ENCODE measurements at places on chromosomes 5 and 9.

DNA sequence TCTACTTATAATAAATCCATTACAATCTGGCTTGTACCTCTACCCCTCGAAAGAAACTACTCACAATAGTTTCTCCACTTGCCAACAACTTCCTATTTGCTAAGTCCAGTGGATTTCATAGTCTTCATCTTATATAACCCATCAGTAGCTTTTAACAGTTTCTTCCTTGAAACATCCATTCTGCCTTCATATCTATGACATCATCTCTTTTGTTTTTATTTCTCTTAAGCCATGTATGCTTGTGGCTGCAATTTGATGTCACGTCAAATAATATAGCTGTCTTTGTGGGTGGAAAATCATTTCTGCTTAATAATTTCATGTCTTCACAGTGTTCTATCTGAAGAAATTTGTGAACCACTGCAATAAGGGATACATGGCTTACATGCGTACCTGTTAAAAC lies 77.5 kb upstream of the GRHPR start:
- no peak for DNase-seq

GRCh38 chr5:52867809-52868208 lies 80.1 kb downstream of the ITGA1 start:
- DNase-seq: no peak

DNA sequence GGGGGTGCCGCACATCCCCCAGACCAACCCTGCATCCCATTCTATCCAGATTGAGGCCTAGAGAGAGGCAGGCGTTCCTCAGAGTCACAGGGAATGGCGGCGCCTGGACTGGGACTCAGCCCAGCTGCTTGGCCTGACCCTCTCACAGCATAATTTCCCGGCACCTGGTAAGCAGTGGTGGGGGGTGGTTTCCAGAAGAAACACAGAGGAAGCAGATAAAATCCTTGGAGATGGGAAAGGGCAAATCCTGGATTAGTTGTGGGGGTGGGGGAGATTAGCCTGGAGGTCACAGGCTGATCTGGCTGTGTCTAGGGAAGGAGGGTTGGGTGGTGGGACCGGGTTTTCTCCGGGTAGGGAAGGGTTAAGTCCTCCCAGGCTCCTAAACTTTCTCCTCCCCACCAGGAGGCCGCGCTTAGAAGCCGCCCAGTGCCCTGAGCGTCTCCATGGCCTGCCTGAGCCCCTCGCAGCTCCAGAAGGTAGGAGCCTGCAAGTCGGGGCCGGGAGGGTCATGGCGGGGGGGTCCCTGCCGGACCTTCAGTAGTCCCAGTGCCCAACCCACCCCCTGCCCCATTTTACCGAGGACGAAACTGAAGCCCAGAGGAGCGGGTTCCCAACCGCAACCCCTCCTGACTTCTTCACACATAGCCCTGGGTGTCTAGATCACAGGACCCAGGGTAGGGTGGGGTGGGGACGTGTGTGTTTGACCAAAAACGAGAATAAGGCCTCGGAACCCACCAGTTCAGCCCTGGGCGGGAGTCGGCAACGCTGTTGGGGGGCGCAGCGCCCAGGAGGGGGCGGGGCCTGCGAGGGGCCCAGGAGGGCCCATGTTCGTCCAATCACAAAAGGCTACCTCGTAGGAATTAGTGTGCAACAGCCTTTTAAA lies 1.3 kb downstream of the PHYHD1 start:
- DNase-seq: no peak

DNA sequence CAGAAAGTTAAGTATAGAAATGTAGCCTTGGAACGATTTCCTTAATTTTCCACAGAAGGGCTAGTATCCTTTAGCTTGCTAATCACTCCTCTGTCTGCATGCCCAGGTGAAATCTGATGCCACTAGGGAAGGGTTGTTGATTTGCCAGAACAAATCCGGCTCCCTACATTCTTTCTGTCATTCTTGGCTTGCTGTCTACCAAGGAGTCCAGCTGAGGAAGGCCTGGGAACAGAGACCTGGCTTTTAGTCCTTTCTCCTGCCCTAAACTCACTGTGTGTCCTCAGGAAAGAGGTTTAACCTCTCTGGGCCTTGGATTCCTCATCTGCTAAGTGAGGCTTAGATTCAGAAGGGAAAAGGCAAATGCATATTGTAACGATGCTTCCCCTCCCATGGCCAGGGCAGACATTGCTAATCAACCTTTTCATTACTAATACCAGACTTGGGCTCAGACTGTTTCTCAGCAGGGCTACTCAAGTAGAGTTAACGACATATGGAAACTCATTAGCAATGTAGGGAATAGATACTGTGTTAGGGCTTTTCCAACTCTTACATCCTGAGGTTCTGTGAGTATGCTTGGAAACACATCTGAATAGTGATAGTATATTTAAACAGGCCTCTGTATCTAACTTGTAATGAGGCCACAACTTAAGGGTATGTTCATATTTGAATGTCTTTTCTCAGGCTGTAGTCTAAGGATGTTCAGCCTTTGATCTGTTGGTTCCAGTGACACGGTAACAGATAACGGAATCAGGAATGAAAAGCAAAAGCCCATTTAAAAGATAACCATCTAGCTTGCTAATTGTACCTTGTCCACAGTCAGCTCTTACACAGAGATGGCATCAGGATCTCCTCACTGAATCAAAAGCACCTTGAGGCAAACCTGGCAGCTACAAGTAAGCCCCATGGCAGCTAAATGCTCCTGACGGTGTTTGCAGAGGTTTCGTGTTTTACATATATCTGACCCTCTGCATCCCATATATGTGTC lies 4.1 kb downstream of the GALNT10 start:
- no peak for DNase-seq

GRCh38 chr5:106195679-106196474 lies 1474.9 kb downstream of the EFNA5 start:
- DNase-seq: no peak

GRCh38 chr5:124289641-124290311 lies 456.7 kb downstream of the ZNF608 start:
- no peak for DNase-seq

GRCh38 chr5:159341906-159342310 lies 11.6 kb upstream of the IL12B start:
- peak; percentile 57 for DNase-seq

GRCh38 chr9:90840696-90841095 lies 39.1 kb downstream of the SYK start:
- DNase-seq: no peak

- no peak for DNase-seq
Measured at GRCh38 chr5:3010301-3010952, 258.9 kb upstream of the IRX2 start.

DNA sequence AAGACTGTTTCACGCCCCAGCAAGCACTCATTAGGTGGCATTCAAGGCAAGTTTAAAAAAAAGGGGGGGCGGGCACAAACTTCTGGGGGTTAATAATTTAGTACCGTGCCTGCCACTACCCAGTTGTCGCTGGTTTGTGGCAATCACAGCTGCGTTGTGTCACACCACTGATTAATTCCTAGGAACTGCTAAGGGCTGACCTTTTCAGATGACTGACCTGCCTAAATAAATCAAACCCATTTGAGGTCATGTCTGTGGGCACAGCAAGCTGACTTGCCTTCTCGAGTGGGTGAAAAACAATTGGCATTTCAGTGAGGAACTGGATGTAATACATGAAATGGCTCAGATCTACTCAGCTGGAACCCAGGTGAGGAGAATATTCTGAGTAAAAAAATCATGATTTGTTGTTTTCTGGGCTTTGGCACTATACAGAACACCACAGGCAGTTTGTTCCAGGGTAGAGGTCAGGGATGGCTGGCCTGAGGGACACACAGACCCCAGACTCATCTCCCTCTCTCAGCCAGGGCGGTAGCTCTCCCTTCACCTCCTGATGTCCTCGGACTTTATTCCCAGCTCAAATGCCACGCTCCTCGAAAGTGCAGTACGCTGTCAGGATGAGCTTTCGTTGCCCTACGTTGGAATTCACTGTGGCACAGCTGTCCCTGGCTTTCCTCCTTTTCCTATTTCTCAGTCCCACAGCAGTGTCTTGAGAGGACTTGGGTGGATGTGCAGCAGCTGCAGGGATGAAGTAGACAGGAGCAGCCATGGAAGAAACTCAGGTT lies 15.5 kb upstream of the MGAT1 start:
- DNase-seq: no peak

- DNase-seq: no peak
Measured at GRCh38 chr9:34536685-34537084, 13.9 kb upstream of the ENHO start.

DNA sequence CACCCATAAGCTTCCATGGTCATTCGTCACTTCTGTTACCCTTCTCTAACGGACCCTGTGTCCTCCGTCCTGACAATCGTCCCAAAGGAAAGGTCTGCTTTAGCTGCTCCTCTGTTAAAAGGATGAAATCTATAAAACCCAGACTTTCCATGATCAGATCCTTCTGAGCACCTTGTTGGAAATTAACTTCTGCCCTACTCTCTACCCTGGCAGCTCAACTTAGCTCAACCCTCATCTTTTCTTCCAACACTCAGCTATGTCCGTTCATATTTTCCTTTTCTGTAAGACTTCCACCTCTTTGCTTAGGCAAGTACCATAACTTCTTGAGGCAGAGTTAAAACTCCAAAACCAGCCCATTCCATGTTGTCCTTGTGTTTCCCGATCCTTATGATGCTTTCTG lies 205.4 kb downstream of the SPATA31A6 start:
- DNase-seq: no peak

GRCh38 chr5:78915170-78915569 lies 69.9 kb downstream of the ARSB start:
- DNase-seq: no peak

DNA sequence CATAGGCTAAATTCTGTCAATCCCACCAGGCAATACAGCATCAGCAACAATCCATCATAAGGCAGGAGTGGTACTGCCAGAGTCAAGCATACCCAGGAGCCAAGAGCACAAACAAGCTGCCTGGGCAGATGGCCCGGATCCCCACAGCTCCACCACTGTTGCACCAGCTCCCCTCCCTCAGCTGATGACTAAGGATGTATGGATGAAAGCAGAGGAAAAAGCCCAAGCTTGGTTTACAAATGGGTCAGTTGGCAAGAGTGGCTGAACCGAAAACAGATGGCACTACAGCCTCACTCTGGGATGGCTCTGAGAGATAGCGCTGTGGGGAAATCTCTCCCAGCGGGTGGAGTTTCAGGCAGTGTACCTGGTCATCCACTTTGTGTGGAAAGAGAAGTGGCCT lies 29.4 kb downstream of the DROSHA start:
- no peak for DNase-seq

DNA sequence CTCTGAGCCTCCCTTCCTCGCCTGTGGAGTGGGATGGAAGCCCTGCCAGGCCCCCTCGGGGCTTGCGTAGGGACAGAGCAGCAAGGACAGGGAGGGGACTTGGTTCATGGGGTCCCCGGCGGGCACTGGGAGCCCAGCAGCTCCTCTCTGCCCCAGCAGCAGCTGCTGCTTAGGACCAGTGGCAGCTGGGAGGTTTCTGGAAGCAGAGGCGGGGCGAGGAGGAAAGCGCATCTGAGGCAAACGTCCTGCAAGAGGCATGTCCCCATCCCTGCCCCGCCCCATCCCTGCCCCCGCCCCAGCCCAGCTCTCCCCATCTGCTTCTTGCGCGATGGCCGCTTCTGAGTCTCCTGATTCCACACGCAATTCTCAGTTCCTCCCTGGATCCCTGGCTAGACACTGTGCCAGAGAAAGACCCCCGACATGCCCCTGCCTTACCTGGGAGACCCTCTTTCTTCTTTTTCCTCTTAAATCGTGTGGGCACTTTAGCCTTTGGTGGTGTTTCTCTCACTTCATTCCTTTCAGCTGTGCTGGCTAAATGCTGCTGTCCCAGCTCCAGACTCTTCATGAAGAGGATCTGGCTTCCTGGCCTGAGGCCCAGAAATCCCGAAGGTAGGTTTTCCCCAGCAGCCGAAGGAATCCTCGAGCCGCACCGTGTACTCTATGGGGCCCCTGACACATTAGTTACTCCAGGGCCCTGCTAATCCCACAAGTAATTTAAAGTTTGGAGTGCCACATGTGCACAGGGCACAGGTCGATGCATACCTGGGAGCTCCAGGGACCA lies 4.4 kb upstream of the OR2S2 start:
- DNase-seq: no peak

- no peak for DNase-seq
Measured at GRCh38 chr9:20208961-20209371, 413.3 kb downstream of the MLLT3 start.

GRCh38 chr5:92687821-92688722 lies 892.9 kb downstream of the NR2F1-AS1 start:
- DNase-seq: no peak

DNA sequence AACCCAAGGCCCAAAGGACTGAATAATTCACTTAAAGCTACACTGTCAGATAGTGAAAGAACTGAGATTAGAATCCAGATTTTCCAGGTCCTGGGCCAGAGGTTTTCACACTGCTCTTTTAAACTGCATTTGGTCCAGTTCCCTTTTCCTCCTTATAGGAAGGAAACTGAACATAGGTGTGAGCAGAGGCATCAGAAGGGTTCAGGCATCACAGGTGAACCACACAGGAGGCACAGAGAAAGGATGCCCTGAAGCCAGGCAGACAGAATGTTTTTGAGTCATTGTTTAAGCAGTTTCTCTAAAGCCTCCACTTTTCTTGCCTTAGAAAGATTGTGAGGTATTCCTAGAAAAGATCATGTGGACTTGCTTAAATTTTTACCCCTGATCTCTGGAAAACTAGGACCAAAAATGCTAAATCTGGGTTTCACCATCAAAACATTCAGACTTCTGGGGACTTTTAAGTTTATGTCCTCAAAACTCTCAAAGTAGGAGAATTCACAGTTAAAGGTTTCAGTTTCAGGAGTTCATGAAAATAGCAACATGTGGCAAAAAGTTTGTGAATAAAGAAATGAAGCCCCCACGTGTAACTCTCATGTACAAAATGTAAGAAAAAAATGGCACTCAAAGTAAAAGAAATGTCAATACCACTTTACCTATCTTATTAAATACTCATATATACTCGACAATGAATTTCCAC lies 386.1 kb downstream of the NTRK2 start:
- no peak for DNase-seq

- no peak for DNase-seq
Measured at GRCh38 chr5:175853573-175854230, 17.7 kb upstream of the CPLX2 start.

DNA sequence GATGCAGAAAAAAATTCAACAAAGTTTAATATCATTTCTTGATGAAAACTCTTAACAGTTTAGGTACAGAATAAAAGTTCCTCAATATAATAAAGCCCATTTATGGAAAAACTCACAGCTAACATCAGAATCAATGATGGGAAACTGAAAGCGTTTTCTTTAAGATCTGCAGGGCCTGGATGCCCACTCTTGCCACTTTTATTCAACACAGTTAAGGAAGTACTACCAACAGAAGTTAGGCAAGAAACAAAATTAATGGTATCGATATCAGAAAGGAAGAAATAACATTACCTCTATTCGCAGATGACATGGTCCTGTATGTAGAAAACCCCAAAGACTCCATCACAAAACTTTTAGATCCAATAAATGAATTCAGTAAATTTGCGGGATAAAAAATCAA lies 542.4 kb upstream of the RGMB start:
- no peak for DNase-seq

GRCh38 chr5:124210111-124210910 lies 536.1 kb downstream of the ZNF608 start:
- no peak for DNase-seq

All from activated T-cell treated with anti-CD3 and anti-CD28 coated beads, Interleukin-2, amount 50 U/mL, for 1 hour (primary cell).